Activated T-cell treated with anti-CD3 and anti-CD28 coated beads, Interleukin-2, amount 50 U/mL, for 4 hours (primary cell): ENCODE measurements at places on chromosomes 7 and 10.

- no peak for DNase-seq
Measured at GRCh38 chr7:128274884-128275603, 34.0 kb downstream of the LEP start.

GRCh38 chr10:72663971-72664370 lies 28.0 kb upstream of the MCU start:
- no peak for DNase-seq

DNA sequence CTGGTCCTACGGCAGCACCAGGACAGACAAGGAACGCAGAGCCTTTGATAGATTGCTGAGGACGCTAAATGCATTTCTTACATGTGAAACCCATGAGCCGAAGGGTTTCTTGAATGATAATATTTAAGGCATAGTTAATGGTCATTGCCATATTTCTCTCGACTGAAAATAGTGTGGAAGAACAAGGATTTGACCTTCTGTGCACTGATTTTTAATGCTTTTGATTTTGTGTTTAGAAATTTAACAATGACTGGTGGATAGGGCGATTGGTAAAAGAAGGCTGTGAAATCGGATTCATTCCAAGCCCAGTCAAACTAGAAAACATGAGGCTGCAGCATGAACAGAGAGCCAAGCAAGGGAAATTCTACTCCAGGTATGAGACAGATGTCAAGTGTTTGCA lies 150.8 kb downstream of the NSUN6 start:
- DNase-seq: no peak

- no peak for DNase-seq
Measured at GRCh38 chr7:34013421-34013820, 108.1 kb downstream of the BMPER start.

- no peak for DNase-seq
Measured at GRCh38 chr10:97647556-97647955, 7.1 kb downstream of the PI4K2A start.

- DNase-seq: no peak
Measured at GRCh38 chr7:46133751-46134150, 212.7 kb upstream of the IGFBP3 start.

GRCh38 chr7:128831994-128832879 lies 2.0 kb downstream of the FLNC start:
- no peak for DNase-seq

GRCh38 chr7:19295376-19295775 lies 150.2 kb upstream of the FERD3L start:
- DNase-seq: no peak

GRCh38 chr10:123603130-123603529 lies 63.0 kb upstream of the GPR26 start:
- DNase-seq: no peak

GRCh38 chr10:61747307-61747706 lies 84.6 kb downstream of the CABCOCO1 start:
- no peak for DNase-seq

GRCh38 chr10:60883187-60883586 lies 60.8 kb downstream of the RHOBTB1 start:
- DNase-seq: no peak
